Breast epithelium (tissue), 4 donors: ENCODE measurements at places on chromosomes 16 and 17. TPM values are rescaled to one million over a fixed set of nuclear protein-coding genes. Genes with fewer than 3 reads are reported as not detected.

The PIPOX gene
- total RNA-seq = 2.9 TPM

The ENPP7 gene
- total RNA-seq = not detected

The ASPHD1 gene
- 2.5 TPM for total RNA-seq

The ASPSCR1 gene
- 31.8 TPM for total RNA-seq

DNA sequence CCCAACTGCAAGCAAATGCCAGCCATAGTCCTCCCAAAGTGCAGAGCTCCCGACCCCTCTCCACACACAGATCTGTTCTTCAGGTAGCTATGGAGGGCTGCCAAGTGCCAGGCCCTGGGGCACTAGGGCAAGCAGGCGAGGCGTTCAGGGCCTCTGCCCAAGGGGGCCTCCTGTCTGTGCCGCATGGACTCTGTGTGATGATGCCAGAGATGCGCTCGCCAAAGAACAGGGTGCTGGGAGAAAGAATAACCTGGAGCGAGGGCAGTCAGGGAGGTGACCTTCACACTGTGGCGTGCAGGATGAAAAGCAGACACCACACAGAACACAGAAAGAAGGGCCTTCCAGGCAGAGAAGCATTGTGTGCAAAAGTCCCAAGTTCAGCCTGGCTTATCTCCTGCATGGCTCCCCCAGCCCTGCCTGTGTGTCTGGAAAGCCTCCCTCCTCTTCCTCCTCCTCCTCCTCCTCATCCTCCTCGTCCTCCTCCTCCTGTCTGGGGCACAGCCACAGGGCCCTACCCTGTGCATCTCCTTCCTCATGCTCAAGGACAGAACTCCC is 44.2 kb downstream of the PEMT start:
- DNase-seq = no peak

GRCh38 chr17:59815965-59816364 is 76.8 kb downstream of the TUBD1 start:
- DNase-seq = no peak

- no peak for DNase-seq
Measured at GRCh38 chr17:37553401-37553966, 55.7 kb downstream of the SYNRG start.

GRCh38 chr16:22296225-22297113 is 740 bp upstream of the POLR3E start:
- DNase-seq = no peak

- DNase-seq = no peak
Measured at GRCh38 chr16:54477714-54478113, 191.1 kb upstream of the IRX3 start.

- DNase-seq = no peak
Measured at GRCh38 chr16:5642011-5642410, 544.4 kb upstream of the EEF2KMT start.

- no peak for DNase-seq
Measured at GRCh38 chr17:50938821-50939541, 72.8 kb upstream of the TOB1 start.

GRCh38 chr16:30885196-30885595 is 8.7 kb downstream of the BCL7C start:
- DNase-seq = no peak

DNA sequence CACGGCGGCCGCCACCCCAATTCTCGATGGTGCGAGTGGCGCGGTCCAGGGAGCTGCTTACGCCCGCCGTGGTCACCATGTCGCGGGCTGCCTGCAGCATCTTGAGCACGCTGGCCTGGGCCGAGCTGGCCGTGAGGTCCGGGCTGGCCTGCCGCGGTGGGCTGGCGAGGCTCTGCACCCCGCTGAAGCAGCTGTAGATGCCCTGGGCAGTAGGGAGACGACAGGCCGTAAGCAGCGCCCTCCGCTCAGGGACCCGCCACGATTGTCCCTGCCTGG is 16.4 kb downstream of the GRIN2C start:
- DNase-seq = no peak

- no peak for DNase-seq
Measured at GRCh38 chr17:35521150-35521549, 16.3 kb downstream of the SLFN12L start.

DNA sequence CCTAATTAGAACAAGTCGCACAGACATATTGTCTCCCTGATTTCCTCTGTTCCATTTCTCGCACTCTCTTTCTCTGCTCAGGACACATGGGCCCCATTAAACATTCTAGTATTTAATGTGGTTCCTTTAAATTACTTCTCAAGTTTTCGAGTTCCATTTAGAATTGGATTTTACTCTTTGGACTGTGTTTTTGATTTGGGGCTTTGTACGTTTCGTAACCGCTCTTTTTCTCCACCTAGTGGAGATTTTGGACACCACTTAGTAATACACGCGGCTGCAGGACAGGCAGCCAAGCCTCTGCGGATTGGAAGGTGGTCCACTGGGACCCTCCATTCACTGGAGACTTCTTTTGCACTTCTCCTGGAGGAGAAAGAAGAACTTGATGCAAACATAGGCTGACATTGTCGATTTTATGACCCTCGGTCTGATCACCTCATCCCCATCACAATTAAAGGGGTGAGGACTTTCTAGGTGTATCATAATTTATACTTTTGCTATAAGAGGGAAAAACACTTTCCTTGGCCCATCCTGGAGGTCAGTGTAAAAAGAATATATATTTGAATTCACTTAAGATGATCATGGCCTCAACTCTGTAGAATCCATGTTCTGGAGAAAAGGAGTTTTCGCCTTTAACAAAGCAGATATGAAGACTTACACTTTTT is 85.7 kb downstream of the NOG start:
- DNase-seq = no peak

DNA sequence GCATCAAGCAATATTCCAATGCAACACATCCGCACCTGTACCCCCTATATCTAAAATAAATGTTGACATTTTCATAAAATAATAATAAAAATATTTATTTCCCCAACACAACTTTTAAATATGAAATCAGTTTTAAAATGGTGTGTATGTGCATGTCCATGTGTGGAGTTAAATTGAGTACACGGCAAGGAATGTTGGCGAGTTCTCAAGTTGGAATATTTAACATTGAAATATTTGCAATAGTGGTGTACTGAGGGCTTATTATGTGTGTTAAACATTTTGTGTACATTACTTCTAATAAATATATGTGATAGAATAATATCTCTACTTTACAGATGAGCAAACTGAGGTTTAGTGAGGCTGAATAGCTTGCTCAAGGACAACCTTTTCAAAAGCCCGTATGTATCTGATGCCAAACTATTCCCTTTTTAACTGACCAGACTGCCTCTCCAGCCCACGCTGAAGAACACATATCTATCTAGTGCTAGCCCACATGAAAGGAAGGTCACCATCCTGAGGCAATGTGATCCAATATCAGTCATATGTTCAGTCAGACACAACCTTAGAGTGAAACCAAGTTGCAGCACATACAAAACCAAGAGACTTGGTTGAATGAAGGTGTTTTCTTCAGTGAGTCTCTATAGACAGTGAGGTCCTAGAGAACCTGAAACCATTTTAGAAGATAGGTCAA is 192.2 kb upstream of the CDH11 start:
- DNase-seq = no peak

- DNase-seq = no peak
Measured at GRCh38 chr17:72931163-72931562, 161.3 kb downstream of the SLC39A11 start.

- DNase-seq = no peak
Measured at GRCh38 chr17:42865638-42866094, 14.7 kb downstream of the AOC3 start.
